ENCODE measurements at places on chromosomes 2 and 18.

GRCh38 chr2:2879781-2880180, 497.8 kb downstream of the EIPR1 start:
- DNase-seq: no peak

GRCh38 chr18:6210349-6211173, 204.2 kb downstream of the L3MBTL4 start:
- DNase-seq: no peak

- DNase-seq: no peak
Observed at GRCh38 chr18:990197-990596, 85.5 kb downstream of the ADCYAP1 start.

DNA sequence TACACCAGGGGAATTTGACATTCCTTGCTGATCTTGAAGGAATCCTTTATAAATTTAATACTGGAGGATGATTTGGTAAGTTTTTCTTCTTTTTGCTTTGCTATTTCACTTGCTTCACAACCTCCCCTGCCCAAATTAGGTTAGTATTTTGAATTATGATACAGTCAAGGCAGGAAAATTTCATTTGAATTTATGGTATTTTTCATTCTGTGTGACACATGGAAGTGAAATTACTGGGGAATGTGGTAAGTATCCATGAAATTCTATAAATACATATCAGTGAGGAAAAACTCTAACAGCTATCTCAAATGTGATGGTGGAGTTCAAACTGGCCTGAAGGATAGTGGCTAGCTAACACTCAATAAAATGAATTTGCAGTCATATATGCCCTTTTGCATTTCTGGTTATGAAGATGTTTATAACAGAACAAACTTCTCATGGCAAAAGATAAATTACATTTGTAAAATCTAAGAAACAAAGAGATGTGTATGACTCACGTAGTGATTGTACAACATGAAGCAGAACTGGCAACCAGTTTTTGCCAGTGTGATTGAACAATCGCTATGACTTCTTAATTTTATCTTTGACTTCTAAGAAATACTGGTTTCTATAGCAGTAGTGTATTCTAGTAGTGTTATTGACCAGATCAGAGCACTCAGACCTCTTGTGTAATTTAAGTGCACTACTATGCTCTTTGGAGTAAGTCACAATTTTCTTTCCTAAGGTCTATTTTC, 152.6 kb downstream of the IKZF2 start:
- no peak for DNase-seq

- DNase-seq: no peak
Observed at GRCh38 chr2:48567671-48568070, 37.7 kb downstream of the STON1 start.

- no peak for DNase-seq
Observed at GRCh38 chr2:126358122-126358521, 297.8 kb upstream of the GYPC start.

DNA sequence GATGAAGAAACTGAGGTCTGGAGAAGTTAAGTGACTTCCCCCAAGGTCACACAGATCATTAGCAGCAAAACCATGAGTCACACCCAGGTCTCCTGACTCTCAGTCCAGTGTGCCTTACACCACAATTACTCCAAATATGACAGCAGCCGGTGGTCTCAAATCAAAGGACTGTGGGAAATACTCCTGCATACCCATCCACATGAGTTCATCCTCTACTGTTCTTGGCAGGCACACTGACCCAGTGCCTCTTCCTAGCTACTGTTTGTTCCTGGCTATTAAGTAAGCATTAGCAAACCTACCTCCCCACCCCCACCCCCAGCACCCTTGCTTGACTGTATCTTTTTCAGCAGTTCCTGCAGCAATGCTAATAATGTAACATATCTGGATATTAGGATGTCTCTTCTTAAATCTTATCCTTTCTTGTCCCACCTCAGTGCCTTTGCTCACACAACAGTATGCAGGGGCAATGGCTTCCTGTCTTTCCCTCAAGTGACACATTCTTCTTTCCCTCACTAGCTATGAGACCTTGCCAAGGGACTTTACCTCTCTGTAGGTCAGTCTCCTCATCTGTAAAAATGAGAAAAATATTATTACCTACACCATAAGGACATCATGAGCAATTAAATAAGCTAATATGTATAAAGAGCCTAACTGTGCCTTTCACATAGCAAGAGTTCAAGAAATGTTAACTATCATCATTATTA, 46.2 kb downstream of the FAM98A start:
- no peak for DNase-seq

DNA sequence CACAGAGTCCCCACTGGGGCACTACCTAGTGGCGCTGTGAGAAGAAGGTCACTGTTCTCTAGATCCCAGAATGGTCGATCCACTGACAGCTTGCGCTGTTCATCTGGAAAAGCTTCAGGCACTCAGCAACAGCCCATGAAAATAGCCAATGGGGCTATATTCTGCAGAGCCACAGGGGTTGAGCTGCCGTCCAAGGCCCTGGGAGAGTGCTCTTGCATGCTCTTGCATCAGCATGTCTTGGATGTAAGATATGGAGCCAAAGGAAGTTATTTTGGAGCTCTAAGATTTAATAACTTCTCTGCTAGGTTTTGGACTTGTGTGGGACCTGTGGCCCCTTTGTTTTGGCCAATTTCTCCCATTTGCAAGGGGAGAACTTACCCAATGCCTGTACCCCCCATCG, 164.7 kb upstream of the HNMT start:
- no peak for DNase-seq

GRCh38 chr2:96197546-96198255, 10.9 kb downstream of the STARD7 start:
- no peak for DNase-seq

- DNase-seq: no peak
Observed at GRCh38 chr2:201568217-201568820, 75.0 kb downstream of the TMEM237 start.

DNA sequence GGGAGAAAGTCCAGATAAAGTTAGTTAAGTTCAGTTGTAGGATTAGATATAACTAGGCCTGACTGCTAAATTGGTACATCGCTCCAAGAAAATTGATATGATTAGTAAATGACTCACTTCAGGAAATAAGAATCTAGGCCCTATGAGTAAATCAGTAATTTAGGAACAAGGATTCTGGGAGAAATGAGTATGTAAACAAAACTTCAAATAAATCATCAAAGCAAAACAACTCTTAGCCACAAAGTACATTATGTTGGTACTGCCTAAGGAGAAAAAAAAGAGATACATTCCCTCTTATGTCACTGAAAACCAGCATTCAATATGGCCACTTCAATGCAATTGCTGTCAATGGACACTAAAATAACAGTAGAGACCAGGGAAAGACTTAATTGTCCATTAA, 529.1 kb downstream of the ZNF804A start:
- no peak for DNase-seq

DNA sequence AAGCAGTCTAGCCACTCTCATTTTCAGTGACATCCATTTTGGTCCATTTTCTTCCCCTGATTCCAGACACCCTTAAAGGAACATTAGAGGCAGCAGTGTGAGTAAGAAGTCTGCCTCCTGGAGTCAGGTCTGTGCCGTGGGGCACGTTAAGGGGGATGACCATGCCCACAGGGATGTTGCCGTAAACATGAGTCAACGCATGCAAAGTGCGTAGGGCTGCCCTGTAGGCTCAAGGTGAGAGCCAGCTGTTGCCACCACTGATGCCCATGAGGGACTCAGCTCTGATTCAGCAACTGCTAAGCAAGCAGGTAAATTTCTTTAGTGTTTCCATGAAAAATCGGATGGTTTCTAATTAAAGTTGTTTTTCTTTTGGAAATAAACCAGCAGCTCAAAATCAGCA, 61.4 kb upstream of the TFCP2L1 start:
- no peak for DNase-seq

GRCh38 chr2:158723921-158724802, 71.0 kb upstream of the DAPL1 start:
- DNase-seq: no peak

GRCh38 chr18:36450264-36450663, 152.8 kb downstream of the FHOD3 start:
- no peak for DNase-seq

DNA sequence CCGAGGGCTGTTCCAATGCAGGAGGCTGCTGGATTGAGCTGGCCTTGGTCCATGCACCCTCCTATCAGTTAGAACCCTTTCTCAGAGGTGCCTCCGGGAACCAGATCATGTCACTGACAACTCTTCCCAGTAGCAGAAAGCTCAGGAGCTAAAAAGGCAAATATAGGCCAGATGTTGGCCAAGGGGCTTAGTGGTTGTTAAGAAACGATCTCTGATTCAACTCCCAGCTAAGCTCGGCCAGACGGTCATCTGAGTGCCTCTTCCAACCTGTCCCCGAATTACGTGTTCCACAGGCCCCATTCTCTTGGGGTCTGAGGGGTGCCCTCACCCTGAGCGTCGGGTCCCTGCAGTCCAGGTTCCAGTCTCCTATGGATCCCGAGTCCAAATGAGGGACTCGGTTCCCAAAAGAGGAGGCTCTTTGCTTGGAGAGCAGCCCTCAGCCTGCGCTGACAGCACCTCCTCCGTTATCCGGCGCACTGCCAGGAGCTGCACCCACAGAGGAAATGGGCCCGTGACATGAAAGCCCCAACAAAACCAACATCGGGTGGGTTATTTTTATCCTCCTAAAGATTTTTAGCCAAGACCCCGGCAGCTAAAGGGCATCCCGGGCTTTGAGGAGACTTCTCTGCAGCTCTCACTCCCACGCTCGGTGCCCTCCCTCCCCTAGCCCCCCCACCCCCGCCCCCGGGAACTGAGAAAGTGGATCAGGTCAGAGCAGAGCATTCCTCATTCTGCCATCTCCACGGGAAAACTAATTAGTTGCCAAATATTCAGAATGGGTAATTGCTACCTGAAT, 106.6 kb upstream of the ID2 start:
- DNase-seq: no peak

DNA sequence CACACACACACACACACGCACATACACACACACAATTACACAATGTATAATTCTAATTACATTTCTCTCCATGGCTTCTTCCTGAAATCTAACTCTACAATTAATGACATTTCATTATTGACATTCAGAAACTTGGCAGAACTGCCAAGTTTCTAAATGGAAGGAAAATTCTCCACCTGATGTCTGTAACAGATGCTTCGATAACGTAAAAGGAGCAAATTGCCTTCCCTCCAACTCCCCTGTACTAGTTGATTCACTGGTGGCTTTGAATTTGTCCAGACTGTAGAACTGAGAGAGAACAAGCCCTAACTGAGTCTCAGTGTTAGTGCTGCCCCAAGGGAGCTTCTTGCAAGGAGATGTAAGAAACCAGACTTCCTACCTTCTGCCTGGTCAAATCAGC, 255.1 kb upstream of the TMEM200C start:
- DNase-seq: no peak

GRCh38 chr2:230947908-230948365, 22.9 kb upstream of the GPR55 start:
- no peak for DNase-seq

- no peak for DNase-seq
Observed at GRCh38 chr18:31195063-31195462, 32.4 kb upstream of the DSC1 start.

DNA sequence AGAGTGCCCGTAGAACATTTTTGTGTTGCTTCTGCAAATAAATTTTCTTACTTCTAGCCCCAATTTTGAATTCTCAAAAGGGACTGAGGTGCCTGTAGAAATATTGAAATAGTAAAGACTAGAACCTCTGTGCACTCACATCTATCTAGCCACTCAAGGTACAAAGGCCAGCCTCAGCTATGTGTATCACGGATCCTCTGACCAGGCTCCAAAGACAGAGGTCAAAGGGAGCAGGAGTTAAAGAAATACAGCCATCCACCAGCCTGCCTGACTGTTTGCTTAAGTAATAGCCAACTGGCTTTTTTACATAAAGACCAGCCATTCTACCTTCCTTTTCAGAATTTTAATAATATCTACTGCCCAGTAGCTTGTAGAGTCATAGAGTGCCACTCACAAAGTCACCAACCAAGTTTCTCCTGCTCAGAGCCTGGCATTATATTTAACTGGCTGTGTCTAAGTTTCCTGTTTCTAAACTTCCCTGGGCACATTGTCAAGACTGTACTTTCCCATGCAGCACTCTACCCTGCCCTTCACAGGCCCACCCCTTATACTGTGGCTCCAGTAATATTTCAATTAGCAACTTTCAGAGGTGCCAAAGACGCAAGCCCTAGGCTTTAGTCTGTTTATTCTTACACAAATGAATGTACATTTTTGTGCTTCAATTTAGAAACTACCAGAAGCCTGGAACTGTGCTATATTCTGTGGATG, 338.3 kb upstream of the NT5C1B start:
- DNase-seq: no peak

DNA sequence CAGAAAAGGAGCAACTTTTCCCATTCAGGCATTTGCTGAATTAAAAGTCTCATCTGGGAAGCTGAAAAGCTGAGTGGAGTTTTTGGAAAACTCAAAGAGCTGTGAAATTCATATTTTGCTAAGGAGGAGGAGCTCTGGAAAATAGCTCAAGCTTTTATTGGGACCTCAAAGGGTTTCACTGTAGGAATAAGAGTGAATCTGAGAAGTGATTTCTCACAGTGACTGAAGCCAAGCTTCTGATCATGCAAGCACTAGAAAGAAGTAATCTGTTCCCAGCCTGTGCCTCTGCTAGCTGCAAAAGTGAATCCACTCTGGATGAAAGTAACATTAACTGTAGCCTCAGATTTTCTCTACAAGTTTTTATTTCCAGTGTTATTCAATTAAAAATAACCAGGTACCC, 283.3 kb downstream of the PTPRM start:
- no peak for DNase-seq

- no peak for DNase-seq
Observed at GRCh38 chr2:47251404-47251675, 96.2 kb upstream of the STPG4 start.

- no peak for DNase-seq
Observed at GRCh38 chr2:26394694-26395093, 7.0 kb upstream of the DRC1 start.

DNA sequence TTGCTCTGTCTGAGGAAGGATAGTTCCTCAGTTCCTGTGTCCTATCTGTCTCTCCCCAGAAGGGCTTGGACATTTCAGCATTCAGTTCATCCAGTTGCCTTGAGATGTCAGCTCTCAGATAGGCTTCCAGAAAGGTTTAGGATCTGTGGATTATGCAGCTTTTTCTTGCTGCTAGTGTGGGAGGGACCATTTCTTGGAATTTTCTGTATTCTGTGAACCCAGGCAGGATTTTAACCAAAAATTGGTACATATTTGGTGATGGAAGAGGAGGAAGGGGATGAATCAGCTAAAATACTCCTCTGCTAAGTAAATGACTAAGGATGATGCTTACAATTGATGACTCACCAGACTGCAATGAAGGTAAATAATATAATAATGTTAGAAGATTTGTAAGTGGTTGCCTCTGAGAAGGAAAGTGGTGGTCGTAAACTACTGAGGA, 58.6 kb upstream of the DOCK10 start:
- DNase-seq: no peak

GRCh38 chr18:75214766-75215510, 4.3 kb downstream of the TSHZ1 start:
- no peak for DNase-seq

- DNase-seq: no peak
Observed at GRCh38 chr2:239666053-239666854, 265.4 kb upstream of the HDAC4 start.

All from stimulated activated CD8-positive, alpha-beta memory T cell treated with anti-CD3 and anti-CD28 coated beads, Interleukin-15, amount 100 ng/mL, for 4 hours (primary cell).